ENCODE measurements at places on chromosomes 12 and 14.

DNA sequence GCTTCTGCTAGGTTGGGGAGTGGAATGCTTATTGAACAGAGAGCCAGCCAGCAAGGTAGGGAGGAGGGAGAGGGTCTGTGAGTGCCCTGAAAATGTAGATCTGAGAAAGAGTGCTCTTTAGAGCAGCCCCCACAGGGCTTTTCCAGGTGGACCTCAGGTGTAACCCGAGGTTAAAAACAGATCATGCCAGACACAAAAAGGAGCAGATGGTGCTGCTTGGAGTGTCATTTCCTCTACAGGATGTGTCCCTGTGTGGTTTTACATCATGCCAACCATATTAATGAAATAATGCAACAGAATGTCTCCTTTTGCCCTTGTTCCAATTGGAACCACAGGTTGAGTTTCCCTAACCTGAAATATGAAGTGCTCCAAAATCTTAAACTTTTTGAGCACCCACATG is 6.4 kb downstream of the SUSD6 start:
- no peak for DNase-seq

DNA sequence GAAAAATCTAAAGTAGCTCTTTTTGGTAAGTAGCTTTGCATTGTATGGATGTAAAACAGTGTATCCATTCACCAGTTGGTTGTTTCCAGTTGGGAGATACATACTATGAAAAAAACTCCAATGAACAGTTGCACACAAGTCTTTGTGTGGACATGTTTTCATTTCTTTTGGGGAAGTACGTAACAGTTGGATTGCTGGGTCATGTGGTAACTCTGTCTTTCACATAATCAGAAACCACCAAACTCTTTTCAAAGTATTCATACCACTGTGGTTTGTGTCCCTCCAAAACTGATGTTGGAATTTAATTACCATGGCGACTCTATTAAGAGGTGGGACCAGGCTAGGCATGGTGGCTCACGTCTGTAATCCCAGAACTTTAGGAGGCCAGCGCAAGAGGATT is 58.9 kb upstream of the RESF1 start:
- DNase-seq = no peak

DNA sequence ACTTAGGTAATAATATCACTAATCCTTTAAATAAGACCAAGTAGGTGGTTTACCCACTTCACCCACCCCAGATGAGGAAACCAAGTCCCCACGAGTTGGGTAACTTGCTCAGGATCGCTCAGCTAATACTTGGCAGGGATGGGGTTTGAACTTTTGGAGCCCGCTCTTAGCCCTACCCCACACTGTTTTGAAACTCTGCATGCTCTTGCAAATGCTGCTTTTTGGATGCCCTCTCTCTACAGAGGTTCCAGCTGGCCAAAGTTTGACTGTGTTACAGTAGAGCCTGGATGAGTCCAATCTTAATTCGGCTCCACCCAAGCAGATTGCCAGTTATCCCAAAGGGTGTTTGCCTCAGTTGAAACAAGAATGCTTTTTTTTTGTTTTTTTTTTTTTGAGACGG is 6.8 kb downstream of the PLEKHG3 start:
- DNase-seq = no peak

DNA sequence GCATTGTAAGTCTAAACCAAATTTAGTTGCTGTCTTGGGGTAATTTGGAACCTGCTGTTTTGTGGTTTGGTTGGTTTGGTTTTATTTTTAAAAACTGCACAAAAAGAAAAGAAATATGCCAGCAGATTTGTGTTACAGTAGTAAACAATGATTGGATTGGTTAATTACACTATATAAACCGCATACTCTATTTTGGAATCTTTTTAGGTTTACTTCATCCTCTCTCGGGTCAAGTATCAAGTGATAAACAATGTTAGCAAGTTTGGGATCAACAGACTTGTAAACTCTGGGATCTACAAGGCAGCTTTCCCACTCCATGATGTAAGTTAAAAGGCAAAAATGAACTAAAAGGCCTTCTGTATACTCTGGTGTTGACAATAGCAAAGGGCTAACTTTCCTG is 132.4 kb downstream of the ANO6 start:
- no peak for DNase-seq

GRCh38 chr14:70415788-70416187 is 1.1 kb downstream of the SYNJ2BP start:
- DNase-seq = no peak

All from occipital lobe (tissue), 3 donors.